Stimulated activated CD4-positive, alpha-beta T cell treated with anti-CD3 and anti-CD28 coated beads, TNF-alpha, amount 100 ng/mL, for 24 hours (primary cell): ENCODE measurements at places on chromosomes 1 and 21.

DNA sequence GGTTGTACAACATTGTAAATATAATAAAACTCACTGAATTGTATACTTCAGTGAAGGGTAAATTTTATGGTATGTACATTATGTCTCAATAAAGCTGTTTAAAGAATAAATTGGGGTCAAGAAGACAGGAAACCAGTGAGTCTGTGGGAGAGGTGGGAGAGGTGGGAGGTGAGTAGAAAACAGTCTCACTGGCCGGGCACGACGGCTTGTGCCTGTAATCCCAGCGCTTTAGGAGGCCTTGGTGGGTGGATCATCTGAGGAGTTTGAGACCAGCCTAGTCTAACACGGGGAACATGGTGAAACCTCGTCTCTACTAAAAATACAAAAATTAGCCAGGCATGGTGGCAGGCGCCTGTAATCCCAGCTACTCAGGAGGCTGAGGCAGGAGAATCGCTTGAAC, 4.2 kb downstream of the MTMR11 start:
- DNase-seq, result no peak

GRCh38 chr1:94970783-94971182, 43.9 kb upstream of the CNN3 start:
- DNase-seq, result no peak

DNA sequence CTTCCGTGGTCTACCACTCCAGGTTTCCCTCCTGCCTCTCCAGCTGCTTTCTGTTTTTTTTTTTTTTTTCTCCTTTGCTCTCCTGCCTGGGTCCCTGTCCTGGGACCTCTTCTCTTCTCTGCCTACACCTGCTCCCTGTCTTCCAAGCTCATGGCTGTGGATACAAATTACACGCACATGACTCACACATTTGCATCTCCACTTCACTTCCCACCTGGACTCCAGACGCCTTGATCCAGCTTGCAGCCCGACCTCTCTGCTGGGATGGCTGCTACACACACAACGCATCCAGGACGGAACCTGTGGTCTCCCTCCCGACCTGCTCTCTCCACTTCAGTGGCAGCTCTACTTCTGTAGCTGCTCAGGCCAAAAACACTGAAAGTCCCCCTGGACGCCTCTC, 44.4 kb upstream of the B3GALT5 start:
- no peak for DNase-seq

- no peak for DNase-seq
Observed at GRCh38 chr1:45009956-45010854, 919 bp downstream of the HECTD3 start.

DNA sequence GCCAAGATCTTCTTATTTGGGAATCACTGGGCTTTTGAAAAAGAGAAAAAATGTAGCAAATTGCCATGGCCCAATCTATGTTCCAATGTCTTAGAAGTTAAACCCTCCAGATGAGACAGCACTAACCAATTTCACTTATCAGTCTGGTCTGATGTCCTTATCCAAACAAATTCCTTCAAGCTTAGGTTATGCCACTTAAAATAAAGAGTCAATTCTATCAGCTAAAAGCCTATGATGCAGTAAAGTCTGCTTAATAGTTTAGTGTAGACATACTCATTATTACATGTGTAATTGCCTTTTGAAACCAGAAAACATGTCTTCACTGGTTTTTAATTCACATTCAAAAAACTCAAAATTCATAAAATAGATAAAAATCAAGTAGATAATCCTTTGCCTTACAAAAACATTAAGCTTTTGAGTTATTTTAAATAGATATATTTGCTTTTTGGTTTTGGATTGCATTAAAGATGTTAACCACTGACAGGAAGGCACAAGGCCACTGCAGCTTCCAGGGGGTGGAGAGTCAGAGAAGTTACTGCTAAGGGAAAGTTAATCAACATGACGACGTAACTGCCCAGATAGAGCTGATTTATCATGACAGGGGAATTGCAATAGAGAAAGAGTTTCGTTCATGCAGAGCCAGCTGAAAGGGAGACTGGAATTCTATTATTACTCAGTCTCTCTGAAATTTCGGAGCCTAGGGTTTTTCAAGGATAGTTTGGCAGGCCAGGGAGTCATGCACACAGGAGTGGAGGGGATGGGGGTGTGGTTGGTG, 106.1 kb downstream of the MAP3K21 start:
- no peak for DNase-seq

DNA sequence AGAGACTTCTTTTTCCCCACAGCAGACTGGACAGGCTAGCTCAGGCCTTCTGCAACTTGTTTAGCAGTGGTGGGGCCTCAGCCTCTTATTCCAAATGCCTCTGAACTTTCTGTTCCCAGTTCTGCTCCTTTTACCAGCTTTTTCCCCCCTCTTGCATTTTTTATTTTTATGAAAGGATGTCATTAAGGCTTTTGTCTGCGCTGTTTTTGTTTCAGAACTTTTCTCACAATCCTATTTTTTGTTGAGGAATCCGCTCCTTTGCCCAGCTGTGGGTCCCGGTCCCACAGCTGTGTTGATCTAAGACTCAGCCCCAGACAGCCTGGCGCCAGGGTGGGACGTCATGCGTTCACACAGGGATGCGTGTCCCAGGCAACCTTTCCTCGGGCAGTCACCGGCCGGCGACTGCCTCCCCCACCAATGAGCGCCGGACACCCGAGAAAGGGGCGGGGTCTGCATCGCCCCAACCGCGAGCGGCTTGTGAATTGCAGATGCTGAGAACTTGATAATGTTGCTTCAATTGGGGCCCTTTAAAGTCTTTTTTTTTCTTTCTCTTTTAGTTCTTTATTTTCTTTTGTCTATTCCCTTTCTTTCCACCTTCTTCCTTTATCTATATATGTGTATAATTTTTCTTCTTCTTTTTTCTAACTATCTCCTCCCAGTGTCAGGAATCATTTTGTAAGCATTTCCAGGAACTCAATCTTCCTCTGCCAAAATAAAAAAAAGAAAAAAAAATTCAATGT, 3.0 kb upstream of the ID3 start:
- no peak for DNase-seq

- no peak for DNase-seq
Observed at GRCh38 chr21:38819719-38820159, 14.0 kb downstream of the ETS2 start.

- DNase-seq, result no peak
Observed at GRCh38 chr1:201125019-201125418, 2.0 kb downstream of the ASCL5 start.
